ENCODE measurements at places on chromosomes 2 and 18. TPM values are rescaled to one million over a fixed set of nuclear protein-coding genes. Genes with fewer than 3 reads are reported as not detected.

LRATD1 gene
- 113 TPM for total RNA-seq

EFR3B gene
- total RNA-seq, result 1.8 TPM

DQX1 gene
- 1.9 TPM for total RNA-seq

EMILIN2 gene
- 4.0 TPM for total RNA-seq

PJVK gene
- total RNA-seq, result 6.6 TPM
